Osteocyte (in vitro differentiated cells): ENCODE measurements at places on chromosomes 1 and 21.

DNA sequence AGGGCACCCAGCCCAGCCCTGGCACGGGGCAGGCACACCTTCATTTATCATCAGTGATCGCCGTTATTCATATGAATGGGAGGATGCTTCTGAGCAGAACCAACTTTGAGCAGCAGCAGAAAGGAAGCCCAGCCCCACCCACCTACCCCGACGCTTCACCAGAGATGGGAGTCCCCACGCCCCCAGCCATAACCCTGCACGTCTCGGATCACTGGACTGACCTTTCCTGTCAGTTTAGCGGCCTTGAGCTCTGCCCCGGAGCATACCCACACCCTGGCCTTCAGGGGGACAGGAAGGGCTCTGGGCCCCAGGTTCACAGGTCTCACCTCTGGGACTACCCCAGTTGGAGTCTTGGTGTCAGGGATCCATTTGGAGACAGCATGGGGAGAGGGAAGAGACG, 18.1 kb downstream of the LRP8 start:
- no peak for DNase-seq

DNA sequence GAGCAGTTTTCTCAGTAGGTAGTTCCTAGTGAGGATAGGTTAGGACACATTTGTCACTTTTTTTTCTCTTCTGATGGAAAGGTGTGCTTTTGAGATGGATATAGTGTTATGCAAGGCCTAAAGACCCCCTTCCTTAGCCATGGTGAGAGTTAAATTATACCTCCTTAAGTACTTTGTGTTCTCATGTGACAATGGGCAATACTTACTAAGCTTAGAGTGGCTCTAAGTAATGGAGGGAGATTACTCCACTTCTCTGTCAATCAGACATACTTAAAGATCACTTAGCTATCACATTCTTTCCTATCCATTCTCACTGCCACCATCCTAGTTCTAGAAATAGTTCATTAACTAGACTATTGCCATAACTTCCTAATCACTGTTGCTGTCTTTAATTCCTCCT, 265.6 kb downstream of the PBX1 start:
- no peak for DNase-seq

GRCh38 chr1:10682108-10682445, 114.4 kb downstream of the CASZ1 start:
- no peak for DNase-seq

- DNase-seq = no peak
These were observed 15.2 kb downstream of the PTPRF start for GRCh38 chr1:43545695-43546387.

- DNase-seq = no peak
These were observed 11.7 kb upstream of the FOXO6 start for GRCh38 chr1:41349361-41350054.

DNA sequence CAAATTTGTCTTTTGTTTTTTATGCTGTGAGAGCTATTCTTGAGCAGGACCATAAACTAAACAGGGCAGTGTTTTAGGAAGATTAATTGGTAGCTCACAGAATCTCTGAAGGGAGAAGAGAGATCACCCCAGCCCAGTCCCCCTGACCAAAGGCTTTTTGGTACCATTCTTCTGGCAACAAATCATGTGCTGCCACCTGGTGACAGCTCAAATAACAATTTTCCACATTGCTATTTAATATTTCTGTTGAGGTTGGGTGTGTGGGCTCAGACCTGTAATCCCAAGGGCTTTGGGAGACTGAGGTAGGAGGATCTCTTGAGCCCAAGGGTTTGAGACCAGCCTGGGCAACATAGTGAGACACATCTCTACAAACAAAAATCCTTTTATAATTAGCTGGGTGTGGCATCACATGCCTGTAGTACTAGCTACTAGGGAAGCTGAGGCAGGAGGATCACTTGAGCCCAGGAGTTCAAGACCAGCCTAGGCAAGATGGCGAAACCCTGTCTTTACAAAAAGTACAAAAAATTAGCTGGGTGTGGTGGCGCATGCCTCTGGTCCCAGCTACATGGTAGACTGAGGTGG, 2.2 kb upstream of the TESK2 start:
- no peak for DNase-seq

- DNase-seq = no peak
These were observed 178.1 kb downstream of the ZP4 start for GRCh38 chr1:237712586-237713157.

GRCh38 chr1:32448773-32449456, 16.0 kb upstream of the ZBTB8B start:
- DNase-seq = no peak

- DNase-seq = no peak
These were observed 54.5 kb downstream of the NCAM2 start for GRCh38 chr21:21052672-21053071.

DNA sequence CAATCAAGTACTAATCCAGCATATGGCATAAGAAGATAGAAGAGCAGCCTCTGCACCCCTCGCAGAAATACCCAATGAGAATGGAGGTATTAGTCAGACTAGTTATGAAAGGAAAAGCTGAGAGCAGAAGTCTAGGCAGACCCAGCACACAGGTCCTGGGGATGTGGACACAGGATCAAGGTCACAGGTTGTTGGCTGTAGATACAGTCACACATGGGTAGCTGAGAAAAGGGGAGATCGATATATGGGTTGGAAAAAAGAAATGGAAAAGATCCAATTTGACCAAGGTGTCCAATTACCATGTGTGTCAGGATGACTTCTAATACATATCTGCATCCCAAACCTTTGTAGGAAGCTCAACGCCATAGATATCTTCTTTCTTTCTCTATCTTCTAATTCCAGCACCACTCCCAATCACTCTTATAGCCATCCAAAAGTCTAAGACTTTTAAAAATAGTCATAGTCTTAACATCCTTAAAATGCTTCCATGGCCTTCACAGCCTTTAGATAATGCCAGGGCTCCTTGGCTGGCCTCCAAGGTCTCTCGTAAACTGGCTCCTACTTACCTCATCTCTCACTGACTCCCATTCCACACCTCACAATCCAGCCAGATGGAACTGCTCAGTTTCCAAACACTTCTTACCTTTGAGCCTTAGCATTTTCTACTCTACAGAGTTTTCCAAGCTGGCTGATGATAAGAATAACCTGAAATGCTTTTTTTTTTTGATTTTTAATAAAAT, 8.3 kb upstream of the ZC3H11B start:
- DNase-seq = no peak

DNA sequence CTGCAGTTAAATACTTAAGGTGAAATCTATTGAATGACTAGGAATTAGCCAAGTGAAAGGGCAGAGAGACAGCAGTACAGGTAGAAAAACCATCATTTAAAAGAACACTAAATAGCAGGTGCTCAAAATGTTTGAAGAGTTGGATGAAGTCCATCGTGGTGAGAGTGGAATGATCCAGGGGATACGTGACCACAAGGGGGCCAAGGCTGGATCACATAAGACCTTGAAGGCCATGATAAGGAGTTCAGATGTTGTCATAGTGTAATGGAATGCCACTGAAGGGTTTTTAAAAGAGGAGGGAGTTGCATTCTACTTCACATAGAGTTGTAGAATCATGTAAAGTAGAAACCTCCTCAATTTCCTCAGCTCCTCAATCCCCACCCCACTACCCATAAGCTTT, 34.8 kb upstream of the HOOK1 start:
- no peak for DNase-seq

- DNase-seq = no peak
These were observed 54.1 kb upstream of the F3 start for GRCh38 chr1:94595658-94596057.

DNA sequence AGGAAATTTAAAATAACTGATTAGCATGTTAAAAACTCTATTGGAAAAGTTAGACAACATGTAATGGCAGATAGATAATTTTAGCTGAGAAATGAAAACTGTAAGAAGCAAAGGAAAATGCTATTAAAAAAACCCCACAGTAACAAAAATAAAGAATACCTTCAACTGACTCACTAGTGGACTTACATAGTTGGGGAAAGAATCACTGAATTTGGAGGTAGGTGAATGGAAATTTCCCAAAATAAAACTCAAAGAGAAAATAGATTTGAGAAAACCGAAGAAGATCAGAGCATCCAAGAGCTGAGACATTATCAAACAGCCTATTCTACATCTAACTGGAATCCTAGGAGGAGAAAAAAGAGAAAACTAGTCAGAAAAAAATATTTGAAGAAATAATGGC, 34.7 kb downstream of the PDE4B start:
- DNase-seq = no peak

GRCh38 chr1:168421399-168422004, 122.3 kb downstream of the XCL2 start:
- DNase-seq = no peak

DNA sequence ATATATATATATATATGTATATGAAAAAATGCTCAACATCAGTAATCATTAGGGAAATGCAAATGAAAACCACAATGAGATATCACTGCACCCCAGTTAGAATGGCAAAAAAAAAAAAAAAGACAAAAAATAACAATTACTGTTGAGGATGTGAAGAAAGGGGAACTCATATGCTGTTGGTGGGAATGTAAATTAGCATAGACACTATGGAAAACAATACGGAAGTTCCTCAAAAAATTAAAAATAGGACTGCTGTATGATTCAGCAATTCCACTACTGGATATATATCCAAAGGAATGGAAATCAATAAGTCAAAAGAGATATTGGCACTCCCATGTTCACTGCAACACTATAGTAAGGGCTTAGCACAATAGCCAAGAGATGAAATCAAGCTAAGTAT, 41.5 kb upstream of the CTBS start:
- no peak for DNase-seq

GRCh38 chr1:28086651-28087050, 1.8 kb downstream of the EYA3 start:
- no peak for DNase-seq

DNA sequence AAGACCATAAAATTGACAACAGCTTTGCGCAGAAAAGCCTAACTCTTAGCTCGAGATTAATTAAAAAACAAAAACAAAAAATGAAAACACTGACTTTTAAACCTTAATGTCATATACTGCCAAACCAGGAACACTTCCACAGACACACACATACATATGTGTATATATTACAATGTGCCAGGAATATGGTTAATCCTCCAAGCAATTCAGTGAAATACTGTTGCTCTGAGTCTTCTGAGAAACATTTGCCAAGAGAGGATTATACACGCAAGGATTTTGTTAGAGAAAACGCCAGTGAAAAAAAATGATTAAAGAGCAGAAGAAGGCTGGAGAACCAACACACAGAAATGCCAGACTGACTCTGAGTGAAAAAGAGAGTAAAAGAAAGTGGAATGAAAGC, 116.7 kb upstream of the CHRM3 start:
- no peak for DNase-seq

GRCh38 chr1:160078512-160079195, 2.7 kb upstream of the KCNJ9 start:
- DNase-seq = no peak

GRCh38 chr1:159914252-159915018, 10.9 kb downstream of the TAGLN2 start:
- DNase-seq = no peak

DNA sequence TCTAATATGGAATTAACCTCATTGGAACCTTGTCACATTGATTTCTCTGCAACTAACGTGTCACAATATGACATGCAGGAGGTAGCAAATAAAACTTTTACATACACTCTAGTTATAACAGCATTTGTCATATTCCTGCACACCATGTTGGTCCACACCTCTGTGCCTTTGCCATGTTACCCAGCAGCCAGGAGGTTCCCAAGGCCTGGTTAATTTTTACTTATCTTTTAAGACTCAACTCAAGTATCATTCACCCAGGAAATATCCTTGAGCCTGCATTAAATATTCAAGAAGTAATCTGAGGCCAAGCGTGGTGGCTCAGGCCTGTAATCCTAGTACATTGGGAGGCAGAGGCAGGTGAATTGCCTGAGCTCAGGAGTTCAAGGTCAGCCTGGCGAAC, 447.2 kb upstream of the NR5A2 start:
- no peak for DNase-seq

GRCh38 chr1:167713330-167714081, 8.3 kb upstream of the MPZL1 start:
- DNase-seq = peak; percentile 82

DNA sequence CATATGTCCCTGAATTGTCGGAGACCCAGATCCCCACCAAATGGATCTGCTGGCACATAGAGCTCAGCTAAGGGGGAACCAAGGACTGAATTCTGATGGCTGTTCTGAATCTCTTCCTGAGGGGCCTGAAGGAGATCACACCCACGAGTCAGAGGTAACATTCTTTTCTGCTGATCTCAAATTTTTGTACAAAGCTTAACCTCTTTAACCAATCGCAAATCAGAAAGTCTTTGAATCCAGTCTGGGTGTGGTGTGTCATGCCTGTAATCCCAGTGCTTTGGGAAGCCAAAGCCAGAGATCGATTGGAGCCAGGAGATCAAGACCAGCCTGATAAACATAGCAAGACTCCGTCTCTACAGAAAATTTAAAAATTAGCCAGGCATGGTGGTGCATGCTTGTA, 62.8 kb upstream of the PRRC2C start:
- DNase-seq = no peak

DNA sequence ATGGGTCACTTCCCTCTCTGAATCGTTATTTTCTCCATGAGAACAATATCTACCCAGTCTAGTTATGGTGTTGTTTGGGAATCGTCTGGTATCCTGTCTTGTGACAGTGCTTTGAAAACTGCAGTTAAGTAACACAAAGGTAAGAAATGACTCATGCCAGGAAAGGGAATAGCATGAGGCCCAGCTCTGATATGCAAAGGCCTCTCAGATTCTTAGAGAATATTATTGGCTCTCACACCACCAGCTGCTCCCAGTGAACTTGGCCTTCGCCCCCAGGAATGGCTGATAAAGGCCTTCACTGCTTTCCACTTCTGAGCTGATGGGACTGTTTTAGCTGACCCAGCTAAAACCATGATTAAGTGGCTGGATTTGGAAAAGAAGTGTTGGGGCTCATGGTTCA, 27.1 kb downstream of the NEK2 start:
- peak; percentile 46 for DNase-seq

- no peak for DNase-seq
These were observed 154.1 kb downstream of the TGFBR3 start for GRCh38 chr1:91731815-91732214.

- DNase-seq = no peak
These were observed 716 bp downstream of the OLIG2 start for GRCh38 chr21:33026443-33026858.

DNA sequence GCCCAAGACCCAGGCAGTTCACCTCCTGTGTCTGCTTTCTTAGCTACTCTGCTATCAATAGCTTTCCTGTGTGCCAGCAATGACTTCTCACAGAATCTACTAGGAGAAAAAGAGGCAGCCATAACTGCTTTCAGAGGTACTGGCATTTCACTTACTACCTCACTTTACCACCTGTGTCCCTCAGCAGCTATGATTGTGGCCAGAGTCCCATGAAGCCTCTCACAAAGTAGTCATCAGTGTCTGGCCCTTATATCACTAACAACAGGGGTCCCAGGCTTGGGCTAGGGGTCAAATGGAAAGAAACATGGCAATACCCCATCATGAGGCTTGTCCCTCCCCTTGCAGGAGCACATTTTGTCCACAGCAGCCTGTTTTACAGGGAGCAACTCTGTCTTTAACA, 62.7 kb upstream of the EPS8L3 start:
- peak; percentile 38 for DNase-seq

- no peak for DNase-seq
These were observed 323.3 kb upstream of the LYPLAL1 start for GRCh38 chr1:218850367-218850766.
